Heart right ventricle (tissue), 16 donors: ENCODE measurements at places on chromosomes 5 and 9. TPM values are rescaled to one million over a fixed set of nuclear protein-coding genes. Genes with fewer than 3 reads are reported as not detected.

Gene OR2K2
- 0.21 TPM for total RNA-seq

Gene DPYSL3
- total RNA-seq = 21.6 TPM

Gene FRMPD1
- 0.38 TPM for total RNA-seq

Gene TAS2R1
- not detected for total RNA-seq

Gene RECK
- total RNA-seq = 4.1 TPM

Gene C7
- total RNA-seq = 94.0 TPM

DNA sequence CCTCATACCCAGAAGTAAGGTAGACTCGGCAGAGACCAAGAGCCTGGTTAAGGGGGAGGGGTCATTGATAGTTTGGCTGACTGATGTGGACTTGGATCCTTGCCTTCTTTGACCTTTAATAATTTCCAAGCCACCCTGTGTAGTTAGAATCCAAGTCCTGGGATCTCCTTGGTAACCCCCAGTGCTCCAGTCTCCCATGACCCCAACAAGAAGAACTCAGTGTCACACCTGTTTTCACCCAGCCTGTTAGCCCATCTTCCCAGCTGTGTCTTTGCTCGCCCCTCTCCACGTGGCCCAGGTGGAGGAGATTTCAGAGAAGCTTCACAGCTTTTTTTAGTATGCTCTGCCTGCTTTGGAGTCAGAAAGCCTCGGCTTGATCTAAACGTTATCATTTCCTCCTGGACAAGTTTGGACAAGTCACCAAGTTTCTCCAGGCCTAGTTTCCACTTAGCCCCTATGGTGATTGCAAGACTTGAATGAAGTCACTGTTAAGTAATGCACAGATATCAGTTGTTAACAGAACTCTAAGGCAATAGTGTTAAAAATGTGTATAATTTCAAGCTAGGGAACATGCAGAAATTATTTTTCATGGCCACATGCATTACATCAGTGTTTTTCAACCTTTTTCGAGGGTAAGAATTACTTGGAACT is 170.0 kb downstream of the TMEM38B start:
- DNase-seq = no peak

GRCh38 chr9:78026947-78027346 is 4.7 kb downstream of the GNAQ start:
- DNase-seq = no peak

DNA sequence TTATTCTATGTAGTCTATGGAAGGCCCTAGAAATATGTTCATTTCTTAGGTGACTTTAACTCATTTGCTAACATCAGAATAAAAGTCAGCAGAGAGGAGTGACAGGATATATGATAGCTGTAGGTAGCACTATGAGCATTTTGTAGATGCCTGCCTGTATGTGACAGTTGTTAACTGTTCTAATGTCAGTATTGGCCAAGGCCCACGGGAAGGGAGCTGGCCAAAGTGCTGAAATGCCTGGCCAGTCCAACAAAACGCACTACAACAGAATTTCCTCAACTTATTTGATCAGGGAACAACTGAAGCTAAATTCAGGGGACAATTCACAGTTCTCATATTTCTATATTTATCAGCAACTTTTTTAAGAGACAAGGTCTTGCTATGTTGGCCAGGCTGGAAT is 20.8 kb downstream of the SV2C start:
- DNase-seq = no peak

DNA sequence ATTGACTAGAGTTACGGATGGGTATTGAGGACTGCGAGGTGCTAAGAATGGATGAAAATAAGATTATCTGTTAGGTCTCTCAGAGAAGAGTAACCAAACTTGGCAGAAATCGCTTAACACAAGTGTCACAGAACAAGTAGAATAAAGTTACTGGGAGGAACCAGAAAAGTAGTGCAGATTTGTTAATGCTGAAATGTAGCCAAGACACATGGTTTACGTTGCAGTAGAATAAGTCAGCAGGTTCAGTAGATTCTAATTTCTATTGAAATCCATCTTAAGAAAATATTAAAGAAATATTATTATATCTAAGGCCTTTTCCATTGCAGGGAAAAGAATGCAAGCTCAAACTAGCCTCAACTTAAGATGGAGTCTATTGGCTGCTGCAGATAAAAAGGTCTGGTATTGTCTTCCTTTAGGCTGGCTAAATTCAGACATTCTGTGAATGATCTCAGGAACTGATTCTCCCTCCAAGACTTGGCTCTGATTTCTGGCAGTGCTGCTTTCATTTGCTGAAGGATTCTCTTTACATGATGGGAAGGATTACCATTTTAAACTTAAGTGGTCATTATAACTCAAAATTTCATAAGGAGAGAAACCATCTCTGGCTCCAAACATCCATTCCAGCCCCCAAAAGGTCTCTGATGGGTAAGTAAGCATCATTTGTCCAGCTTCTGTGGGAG is 314.9 kb downstream of the MARCHF11 start:
- DNase-seq = no peak

DNA sequence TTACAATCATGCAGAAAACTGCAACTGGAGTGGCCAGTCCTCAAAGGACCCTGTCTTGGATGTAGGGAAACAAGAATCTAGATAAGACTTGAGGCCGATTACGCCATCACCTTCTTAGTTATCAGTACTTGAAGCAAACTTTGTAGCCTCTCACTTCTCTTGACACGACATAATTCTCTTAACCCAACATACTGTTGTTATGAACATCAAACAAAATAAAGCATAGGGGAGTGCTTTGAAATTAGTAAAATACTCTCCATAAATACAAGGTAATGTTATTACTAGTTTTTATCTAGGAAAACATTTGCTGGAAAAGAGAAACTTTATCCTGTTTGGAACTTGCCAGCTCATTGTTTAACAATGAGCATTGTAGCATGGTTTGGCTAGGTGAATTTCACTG is 574.9 kb upstream of the DMAC1 start:
- no peak for DNase-seq

GRCh38 chr9:85871008-85871407 is 69.9 kb upstream of the NAA35 start:
- DNase-seq = no peak

DNA sequence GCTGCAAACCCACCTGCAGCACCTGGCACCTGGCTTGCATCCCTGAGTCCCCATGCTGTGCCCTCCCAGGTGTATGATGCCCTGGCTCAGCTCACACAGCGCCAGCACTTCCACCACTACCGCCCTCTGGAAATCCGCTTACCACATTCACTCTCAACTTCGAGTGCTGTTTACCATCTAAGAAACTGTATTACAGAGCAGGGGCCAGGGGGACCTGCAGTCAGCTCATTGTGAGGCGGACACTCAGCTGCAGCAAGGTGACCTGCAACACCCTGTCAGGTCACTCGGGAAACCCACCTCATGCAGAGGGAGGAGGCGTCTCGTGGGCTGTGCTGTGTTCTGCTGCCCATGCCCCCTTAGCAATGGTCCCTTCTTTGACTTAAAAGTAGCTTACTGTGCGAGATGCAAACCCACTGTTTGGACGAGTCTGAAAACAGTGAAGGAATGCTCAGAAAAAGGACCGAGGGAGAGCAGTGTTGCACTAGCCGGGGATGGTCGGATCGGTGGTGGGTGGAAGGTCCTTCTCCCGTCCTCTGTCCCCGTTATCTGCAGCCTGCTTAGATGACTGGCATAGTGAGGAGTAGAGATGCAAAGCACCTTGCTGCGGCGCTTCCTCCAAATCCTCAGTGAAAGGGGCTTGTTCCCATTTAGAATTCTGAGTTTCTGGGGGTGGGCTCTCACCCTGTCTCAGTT is 55.2 kb upstream of the CTSL start:
- DNase-seq = no peak

GRCh38 chr5:157533011-157533481 is 42.5 kb downstream of the ADAM19 start:
- DNase-seq = peak; percentile 50

DNA sequence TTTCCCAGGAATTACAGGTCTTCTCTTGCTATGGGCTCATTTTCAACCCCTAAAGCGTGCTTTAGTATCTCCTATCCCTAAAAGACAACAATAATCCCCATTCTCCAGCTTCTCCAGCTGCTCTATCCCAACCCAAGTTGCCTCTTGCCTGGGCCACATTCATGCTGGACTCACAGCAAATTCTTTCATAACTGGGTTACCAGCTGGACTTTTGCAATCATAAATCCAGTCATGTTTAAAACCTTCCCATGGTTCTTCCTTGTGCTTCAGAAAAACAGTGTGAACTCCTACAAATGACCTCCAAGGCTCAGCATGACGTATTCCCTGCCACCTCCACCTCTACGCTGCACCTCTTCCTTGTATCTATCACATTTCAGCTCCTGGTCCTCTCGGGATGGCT is 346.9 kb downstream of the GADD45G start:
- DNase-seq = no peak

DNA sequence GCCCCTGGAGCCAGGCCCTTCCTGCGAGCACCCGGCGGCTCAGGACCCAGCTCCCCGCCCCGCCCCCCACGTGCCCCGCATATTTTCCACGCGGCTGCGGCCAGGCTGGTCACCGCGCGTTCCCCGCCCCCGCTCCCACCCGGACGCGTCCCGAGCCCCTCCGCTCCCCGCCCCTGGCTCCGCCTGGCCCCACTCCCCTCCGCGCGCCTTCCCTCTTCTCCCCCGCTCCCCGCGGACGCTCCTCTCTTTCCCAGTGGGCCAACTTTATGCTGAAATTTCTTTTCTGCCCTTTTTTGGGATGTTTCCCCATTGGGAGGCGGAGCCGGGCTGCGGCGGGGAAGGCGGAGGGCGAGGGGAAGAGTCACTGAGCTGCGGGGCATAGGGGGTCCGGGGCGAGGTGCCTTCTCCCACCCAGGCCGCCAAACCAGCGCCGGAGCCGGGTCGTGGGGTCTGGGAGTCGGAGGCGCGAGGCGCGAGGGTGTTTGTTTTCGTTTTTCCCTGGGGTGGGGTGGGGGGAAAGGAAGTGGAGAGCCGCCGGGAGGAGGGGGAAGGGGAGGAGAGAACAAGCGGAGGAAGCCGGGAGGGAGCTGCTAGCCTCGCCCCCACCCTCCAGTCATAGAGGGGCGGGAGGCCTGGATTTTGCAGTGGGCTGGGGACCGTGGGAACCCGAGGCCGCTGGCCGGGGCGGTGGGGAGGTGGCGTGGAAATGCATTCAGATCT is 1.0 kb upstream of the TPM2 start:
- peak; percentile 84 for DNase-seq

DNA sequence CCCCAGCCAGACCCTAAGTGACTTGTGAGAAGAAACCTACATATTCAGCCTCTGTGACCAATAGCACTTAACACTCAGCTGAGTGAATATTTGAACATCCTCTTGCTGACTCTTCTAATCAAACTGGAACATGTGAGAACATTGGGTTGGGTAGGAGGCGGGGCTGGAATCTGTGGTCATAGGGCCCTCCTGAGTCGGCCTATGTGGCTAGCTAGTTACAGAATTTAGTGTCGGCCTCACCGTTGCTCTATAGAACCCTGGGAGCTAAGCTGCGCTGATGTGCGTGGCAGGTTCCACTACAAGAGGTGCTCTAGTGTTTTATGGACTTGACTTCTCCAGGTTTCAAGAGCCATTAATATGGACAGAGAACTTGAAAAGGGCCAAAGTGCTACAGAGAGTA is 138.8 kb downstream of the DROSHA start:
- DNase-seq = no peak

DNA sequence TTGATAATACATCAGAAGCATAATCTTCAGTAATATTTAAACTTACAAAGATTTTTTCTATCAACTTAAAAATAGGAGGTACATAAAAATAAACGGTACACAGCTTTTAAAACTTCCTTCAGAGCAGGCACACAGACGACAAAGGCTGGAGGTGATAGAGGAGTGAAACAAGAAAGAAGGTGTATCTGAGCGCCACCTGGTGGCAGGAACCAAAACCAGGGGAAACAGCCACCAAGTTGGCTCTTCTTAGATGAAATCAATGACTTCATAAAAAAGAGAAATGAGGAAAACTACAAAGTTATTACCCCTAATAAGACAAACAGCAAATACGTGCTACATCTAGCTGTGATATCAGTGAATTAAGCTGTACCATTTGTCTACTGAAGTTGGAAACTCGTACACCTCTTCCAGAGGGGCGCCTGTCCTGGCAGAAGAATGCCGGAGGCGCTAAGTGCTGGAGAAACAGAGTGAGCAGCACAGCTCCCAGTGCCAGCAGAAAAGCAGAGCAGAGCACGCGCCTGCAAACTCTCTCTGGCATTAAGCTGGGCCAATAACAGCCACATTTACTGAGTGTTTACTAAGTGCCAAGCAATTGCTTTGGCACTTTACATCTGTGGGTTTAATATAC is 85.9 kb downstream of the SETX start:
- DNase-seq = peak; percentile 66

GRCh38 chr5:30099634-30100033 is 1093.9 kb upstream of the CDH6 start:
- no peak for DNase-seq

DNA sequence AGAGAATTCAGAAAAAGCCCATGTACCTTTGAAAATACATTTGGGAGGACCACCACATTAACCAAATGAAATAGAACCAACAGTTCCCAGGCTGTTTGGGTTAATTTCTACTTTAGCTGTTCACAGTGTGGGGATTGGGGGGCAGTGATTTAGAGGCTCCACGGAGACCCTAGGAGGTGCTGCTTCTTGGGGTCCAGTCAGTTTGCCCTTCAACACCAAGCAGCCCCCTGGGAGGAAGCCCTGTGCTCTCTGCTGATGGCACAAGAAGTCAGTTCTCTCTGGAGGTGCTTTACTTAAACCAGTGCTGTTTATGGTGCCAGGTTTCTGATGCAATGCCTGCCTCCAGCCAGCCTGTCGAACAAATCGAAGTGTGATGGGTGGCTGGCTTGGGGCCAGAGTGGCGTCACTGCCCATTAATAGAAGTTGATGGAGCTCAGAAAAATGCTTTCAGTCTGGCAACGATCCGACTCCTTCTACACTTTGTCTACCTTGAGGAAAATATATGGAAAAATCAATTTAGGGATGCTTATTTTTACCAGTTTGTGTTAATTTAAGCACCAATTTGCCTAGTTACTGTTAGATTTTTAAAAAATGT is 134.0 kb downstream of the SNX18 start:
- DNase-seq = peak; percentile 82

DNA sequence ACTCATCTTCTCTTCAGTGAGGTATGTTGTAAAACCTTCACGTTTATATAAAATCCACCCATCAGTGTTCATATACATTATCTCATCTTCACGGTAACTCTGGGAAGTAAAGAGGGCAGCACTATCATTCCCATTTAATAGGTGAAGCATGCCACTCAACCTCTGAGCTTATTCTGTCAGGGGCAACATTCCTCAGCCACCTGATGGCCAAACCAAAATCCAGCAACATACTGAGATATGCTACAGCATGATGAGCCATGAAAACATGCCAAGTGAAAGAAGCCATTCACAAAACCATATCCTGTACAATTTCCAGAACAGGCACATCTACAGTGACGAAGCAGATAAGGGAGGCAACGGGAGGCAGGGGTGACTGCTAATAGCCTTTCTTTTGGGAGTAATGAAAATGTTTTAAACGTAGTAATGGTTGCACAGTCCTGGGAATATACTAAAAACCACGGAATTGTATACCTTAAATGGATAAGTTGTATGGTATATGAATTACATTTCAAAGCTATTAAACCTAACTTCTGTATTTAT is 167.4 kb downstream of the TSSK1B start:
- DNase-seq = no peak

GRCh38 chr5:160769301-160769700 is 82.7 kb downstream of the ATP10B start:
- no peak for DNase-seq
